ENCODE measurements at places on chromosomes 5 and 9.

GRCh38 chr9:111805830-111806241 lies 11.1 kb upstream of the SHOC1 start:
- no peak for DNase-seq

- DNase-seq = no peak
Measured at GRCh38 chr9:112548836-112549595, 62.4 kb downstream of the KIAA1958 start.

DNA sequence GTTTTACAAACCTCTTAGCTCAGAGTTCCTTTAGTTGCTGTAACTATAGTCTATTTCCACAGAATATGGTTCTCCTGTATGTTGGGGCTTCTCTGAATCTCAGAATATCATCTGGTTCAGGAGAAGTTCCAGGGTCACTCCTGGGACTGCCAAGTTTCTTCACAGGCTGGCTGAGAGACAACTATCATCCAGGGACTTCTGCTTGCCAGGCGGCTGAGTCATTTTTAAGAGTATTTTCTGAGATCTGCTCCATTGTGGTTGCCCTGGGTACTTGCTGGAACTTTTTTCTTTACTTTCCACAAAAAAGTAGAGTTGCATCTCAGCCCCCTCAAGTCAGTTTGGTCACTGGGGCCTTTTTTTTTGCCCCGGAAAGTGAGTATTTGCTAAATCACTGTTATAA lies 566.5 kb downstream of the LRRC70 start:
- no peak for DNase-seq

GRCh38 chr5:73822278-73822988 lies 196.4 kb downstream of the ARHGEF28 start:
- DNase-seq = no peak

- DNase-seq = no peak
Measured at GRCh38 chr5:134091626-134092121, 22.8 kb upstream of the TCF7 start.

- no peak for DNase-seq
Measured at GRCh38 chr5:116585227-116585626, 10.6 kb upstream of the SEMA6A start.

Measured in activated CD8-positive, alpha-beta memory T cell treated with anti-CD3 and anti-CD28 coated beads for 48 hours (primary cell).